Activated CD4-positive, alpha-beta T cell treated with anti-CD3 and anti-CD28 coated beads for 48 hours (primary cell): ENCODE measurements at places on chromosomes 12 and 14.

DNA sequence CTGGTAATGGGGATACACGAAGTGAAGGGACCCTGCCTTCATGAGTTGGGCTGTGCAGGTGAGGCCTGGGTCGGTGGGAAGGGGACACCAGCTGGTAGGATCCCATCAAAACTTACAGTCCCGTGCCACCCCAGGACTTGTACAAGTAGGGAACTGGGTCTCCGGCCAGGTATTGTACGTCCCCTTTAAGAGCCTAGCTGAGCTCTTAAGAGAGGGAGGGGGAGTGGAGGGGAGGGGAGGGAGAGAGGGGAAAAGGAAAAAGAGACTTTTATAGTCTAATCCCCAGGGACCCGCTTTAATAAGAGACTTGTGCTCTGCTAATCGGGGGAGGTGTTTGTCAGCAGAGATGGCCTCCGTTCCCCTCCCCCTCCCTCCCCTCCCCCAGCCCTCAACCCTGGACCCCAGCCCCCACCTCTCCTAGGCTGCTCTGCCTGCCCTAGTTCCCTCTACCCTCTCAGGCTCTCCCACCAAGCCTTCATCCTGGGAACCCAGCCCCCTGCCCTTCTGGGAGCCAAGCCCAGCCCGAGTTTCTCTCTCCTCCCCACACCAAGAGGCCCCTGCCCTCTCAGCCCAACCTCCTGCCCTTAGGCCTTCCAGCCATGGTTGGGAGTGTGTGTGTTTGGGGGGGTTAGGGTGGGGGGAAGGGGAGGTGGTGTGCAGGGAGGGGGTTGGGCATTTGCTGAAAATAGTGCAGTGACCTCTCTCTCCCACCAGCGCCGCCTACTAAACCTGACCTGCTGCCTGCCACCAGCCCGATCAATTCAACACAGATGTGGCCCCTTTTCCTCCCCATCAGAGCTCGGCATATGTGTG is 2.6 kb downstream of the GDF11 start:
- DNase-seq = no peak

- DNase-seq = no peak
Observed at GRCh38 chr12:83471341-83471740, 784.6 kb downstream of the TMTC2 start.

DNA sequence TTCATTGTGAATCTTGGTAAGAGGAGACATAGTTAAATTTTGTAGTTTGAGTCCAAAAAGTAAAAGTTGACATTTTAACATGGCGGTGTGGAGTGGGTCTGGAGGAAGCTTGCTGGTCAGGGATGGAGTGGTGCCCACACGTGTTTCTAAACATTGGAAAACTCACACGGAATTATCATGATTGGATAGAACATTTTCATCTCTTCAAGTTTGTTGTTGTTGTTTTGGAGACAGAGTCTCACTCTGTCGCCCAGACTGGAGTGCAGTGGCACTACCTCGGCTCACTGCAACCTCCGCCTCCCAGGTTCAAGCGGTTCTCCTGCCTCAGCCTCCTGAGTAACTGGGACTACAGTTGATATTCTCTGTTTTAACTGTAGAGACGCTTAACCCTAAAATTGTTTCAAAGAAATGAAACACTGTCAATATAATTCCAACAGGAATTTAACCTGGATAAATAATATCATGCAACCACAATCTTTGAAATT is 502 bp upstream of the MBIP start:
- DNase-seq = peak; percentile 2

- no peak for DNase-seq
Observed at GRCh38 chr12:26941215-26941594, 2.9 kb downstream of the FGFR1OP2 start.

GRCh38 chr14:26286081-26286912 is 311.5 kb downstream of the NOVA1 start:
- DNase-seq = no peak

- no peak for DNase-seq
Observed at GRCh38 chr12:122803937-122804336, 29.6 kb downstream of the CCDC62 start.

GRCh38 chr12:49298160-49298559 is 3.2 kb downstream of the PRPH start:
- no peak for DNase-seq

GRCh38 chr12:78284417-78284816 is 453.7 kb downstream of the NAV3 start:
- DNase-seq = no peak

GRCh38 chr14:50929506-50929905 is 14.8 kb downstream of the PYGL start:
- no peak for DNase-seq

- no peak for DNase-seq
Observed at GRCh38 chr14:104651876-104652260, 37.5 kb upstream of the INF2 start.

DNA sequence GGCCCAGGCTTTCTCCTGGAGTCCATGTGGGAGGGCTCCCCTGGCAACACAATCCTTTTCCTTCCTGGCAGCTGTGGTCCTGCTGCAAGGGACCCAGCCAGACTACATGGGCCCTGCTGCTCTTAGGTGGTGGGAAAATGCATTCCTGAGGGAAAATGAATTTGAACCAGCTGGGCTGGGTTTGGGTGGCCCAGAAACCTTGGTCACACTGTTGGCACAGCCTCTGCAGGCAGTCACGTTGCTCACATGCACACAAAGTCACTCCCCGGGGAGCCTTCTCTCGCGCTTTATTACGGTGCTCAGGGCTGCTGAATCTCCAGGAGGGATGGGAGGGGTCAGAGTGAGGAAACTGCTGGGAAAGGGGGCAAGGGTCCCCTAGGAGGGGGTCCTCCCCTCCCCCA is 17.2 kb downstream of the PLEKHG3 start:
- DNase-seq = no peak

- no peak for DNase-seq
Observed at GRCh38 chr14:93709249-93709648, 79.0 kb downstream of the PRIMA1 start.

DNA sequence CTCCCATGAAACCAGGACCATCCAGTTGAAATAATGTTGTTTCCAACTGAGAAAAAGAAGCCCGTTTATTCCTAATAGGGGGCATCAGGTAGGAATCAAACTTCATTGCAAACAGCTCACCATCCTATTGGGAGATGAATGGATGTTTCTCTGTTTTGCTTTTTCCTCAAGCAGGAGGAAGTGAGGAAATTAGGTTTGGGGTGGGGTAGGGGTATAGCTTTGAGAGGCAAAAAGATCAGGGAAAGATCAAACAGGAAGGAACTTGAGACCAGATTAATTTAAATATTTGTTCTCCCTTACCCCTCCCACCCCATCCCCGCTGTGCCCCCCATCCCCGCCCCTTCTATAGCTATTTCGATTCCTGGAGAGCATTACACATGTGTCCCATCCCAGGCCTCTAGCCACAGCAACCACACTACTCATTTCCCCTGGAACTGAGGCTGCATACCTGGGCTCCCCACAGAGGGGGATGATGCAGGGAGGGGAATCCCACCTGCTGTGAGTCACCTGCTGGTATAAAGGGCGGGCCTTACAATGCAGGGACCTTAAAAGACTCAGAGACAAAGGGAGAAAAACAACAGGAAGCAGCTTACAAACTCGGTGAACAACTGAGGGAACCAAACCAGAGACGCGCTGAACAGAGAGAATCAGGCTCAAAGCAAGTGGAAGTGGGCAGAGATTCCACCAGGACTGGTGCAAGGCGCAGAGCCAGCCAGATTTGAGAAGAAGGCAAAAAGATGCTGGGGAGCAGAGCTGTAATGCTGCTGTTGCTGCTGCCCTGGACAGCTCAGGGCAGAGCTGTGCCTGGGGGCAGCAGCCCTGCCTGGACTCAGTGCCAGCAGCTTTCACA is at the start of gene IL23A:
TSS of gene IL23A (plus strand) at position 577 of the 850 bp plus-strand sequence. CDS start at position 738, 161 bp downstream.
- peak; percentile 91 for DNase-seq
